Stomach (tissue), 19 donors: ENCODE measurements at places on chromosomes 7 and 10. TPM values are rescaled to one million over a fixed set of nuclear protein-coding genes. Genes with fewer than 3 reads are reported as not detected.

The LHFPL3 gene
- not detected for total RNA-seq

- DNase-seq = no peak
- peaks cover 100% of the 10 kb centered on the region for H3K36me3 ChIP-seq
- H3K4me1 ChIP-seq = no peaks in the 10 kb centered on the region
These were observed 14.3 kb downstream of the GTPBP4 start for GRCh38 chr10:1002425-1003006.

DNA sequence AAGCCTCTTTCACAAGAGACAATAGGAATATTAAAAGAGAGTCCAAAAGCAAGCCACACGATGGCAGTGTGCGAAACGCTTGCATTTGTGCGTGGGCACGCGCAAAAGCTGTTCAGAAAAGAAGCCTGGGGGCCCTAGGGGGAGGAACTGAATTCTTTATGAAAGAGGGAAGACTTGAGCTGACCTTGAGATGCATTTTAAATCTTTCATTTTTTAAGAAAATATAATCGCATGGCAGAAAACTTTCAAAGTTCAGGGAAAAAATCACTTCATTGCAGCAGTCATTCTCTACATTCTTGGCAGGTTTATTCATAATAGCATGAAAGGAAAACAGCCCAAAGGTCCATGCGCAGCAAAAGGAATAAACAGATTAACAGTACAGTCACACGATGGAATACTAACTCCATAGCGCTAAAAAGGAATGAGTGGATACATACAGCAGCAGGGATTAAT, 206.5 kb upstream of the PRKCQ start:
- DNase-seq = no peak
- peaks cover 9% of the 10 kb centered on the region for H3K27me3 ChIP-seq
- no peaks in the 10 kb centered on the region for H3K36me3 ChIP-seq
- H3K27ac ChIP-seq = no peak overlapping the region
- H3K4me1 ChIP-seq = no peaks in the 10 kb centered on the region

- no peaks in the 10 kb centered on the region for H3K27me3 ChIP-seq
- H3K4me1 ChIP-seq = peaks cover 7% of the 10 kb centered on the region
- no peaks in the 10 kb centered on the region for H3K36me3 ChIP-seq
These were observed 181.6 kb upstream of the NEBL start for GRCh38 chr10:21078410-21079329.

- H3K27me3 ChIP-seq = no peaks in the 10 kb centered on the region
- H3K36me3 ChIP-seq = no peaks in the 10 kb centered on the region
- H3K4me3 ChIP-seq = no peak overlapping the region
- no peak for DNase-seq
These were observed 21.3 kb downstream of the CDK14 start for GRCh38 chr7:90617442-90617841.
